Stimulated activated naive CD4-positive, alpha-beta T cell (primary cell): ENCODE measurements at places on chromosomes 16 and 17.
A peak's percentile ranks its signal among the peaks of the same experiment; 100 is the strongest.

- no peak for DNase-seq
Observed at GRCh38 chr16:83928341-83929055, 24.5 kb upstream of the OSGIN1 start.

GRCh38 chr17:61451538-61452300 lies 503 bp upstream of the TBX4 start:
- no peak for DNase-seq

GRCh38 chr17:37614391-37614790 lies 5.2 kb upstream of the SYNRG start:
- DNase-seq, result no peak

DNA sequence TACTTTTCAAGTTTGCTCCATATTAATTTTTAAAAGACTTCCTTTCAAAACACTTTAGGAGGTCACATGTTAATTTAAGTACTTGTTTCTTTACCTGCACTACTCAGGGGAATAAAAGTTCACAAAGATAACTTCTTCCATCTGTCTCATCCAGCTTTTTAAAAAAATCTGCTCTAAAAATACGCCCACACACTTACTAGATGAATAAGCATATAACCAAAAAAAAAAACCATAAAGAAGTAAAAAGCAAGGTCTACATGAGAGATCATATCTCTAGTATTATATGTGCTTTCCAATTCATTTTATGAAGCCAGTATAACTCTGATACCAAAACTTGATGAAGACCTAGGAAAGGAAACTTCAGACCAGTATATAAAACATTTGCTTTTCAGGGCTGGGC lies 17.2 kb downstream of the SKAP1 start:
- DNase-seq, result no peak

- peak; percentile 28 for DNase-seq
Observed at GRCh38 chr16:23434380-23434779, 18.6 kb downstream of the COG7 start.

DNA sequence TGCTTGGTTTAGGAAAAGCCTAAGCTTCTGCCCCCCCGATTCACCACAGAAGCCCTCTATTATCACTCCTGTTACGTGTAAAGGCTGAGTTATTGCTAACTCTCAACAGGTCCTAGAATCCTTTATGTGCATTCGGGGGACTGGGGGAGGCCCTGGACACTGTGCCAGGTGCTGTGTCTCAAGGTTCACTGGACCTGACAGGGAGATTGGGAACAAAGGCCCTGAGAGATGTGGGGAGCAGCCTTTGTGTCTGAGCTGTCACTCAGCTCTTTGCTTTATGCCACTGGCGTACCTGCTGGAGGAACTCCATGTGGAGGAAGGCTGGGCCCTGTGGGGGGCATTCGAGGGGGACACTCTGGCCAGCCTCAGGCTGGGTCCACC lies 65.9 kb downstream of the METRNL start:
- no peak for DNase-seq

GRCh38 chr17:5481451-5481850 lies 4.5 kb downstream of the DERL2 start:
- no peak for DNase-seq

GRCh38 chr16:283033-283805 lies at the start of gene PDIA2:
TSS of gene PDIA2 (plus strand) at chr16:283164. CDS start at chr16:283170, 6 bp downstream.
- no peak for DNase-seq

GRCh38 chr16:7086822-7087616 lies 245.6 kb upstream of the RBFOX1 start:
- DNase-seq, result no peak

GRCh38 chr16:63652091-63652490 lies 1469.8 kb downstream of the CDH11 start:
- DNase-seq, result no peak

GRCh38 chr17:1362065-1362848 lies 37.8 kb downstream of the YWHAE start:
- peak; percentile 28 for DNase-seq

- DNase-seq, result no peak
Observed at GRCh38 chr17:55416000-55416399, 5.6 kb downstream of the MMD start.

- no peak for DNase-seq
Observed at GRCh38 chr17:50259477-50260324, 14.6 kb upstream of the TMEM92 start.

DNA sequence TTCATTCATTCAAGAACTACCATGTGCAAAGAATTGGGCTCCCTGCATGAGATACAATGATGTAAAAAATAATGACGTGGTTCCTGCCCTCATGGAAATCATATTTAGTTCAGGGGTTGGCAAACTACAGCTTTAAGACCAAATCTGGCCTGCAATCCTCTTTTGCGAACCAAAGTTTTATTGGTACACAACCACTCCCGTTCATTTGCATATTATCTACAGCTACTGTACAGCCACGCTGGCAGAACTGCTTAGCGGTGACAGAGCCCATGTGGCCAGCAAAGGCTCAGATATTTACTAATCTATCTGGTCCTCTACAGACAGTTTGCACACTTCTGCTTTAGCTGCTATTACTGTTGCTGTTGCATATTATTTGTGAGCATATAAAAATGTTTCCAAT lies 167.7 kb downstream of the XYLT1 start:
- no peak for DNase-seq

DNA sequence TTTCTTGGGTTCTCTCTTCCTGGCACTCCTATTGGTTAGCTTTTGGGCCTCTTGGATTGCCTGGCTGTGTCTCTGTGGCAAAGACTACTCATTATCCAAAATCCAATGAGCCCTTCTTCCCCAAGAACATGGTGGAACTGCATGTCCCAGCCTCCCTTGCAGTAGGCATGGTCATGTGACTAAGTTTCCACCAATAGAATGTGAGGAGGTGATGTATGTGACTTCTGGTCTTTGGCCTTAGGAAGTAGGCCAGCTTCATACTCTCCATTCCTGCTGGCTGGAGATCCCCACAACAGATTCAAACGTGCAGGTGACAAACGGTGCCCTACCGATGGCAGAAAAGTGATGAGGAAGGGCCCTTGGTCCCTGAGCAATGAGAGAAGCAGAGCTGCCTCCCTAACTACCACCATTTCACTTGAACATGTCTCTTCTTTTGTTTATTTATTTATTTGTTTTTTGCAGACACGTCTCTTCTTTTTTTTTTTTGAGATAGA lies 17.3 kb upstream of the SPN start:
- DNase-seq, result no peak

GRCh38 chr17:18985475-18985874 lies 19.1 kb downstream of the FAM83G start:
- DNase-seq, result no peak

DNA sequence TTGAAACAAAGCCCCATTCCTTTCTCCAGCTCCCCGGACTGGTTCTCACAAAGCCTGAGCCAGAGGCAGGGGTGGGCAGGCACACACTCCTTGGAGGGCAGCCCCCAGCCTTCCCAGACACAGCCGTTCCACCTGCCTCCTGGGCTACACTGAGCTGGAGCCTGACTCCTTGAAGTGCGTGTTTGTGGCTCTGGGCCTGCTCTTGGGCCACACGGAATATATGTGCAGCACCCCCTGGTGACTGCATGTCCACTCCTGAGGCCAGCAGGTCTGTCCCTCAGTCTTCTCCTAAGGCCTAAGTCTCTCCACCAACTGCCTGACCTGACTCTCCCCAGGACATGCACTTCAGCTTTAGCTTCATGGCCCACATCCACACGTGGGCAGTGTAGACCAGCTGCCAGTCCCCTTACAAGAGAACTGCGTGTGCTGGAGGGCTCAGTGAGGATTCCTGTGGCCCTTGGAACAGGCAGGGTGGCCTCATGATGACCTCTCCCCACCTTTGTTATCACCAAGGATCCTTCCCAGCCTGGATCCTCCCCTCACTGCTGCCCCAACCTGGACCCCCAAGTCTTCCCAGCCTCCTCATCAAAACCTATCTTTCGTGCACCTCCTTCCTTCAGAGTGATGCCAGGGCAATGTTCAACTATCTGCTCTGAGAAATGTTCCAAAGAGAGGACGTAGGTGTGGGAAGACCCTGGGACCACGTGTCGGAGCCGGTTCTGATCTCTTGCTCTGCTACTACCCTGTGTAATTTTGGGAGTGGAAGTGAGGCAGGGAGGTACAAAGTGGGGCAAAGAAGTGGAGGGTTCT lies 12.4 kb upstream of the SLC6A2 start:
- DNase-seq, result no peak

DNA sequence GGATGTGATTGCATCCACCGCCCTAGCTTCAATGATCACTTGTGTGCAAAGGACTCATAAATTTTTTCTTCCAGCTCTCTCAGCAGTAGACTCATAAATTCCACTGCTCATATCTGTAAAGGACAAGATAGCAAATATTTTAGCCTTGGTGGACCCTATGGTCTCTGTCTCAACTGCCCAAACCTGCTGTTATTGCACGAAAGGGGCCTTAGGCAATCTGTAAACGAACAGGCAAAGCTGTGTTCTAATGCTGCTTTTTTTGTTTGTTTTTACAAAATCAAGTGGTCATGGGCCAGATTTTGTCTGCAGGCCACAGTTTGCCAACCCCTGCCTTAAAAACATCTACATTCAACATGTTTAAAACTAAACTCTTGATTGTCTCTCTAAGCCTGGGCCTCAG lies 34.1 kb downstream of the FAM20A start:
- DNase-seq, result no peak

- peak; percentile 71 for DNase-seq
Observed at GRCh38 chr17:17812211-17813054, 24.4 kb downstream of the SREBF1 start.

- DNase-seq, result no peak
Observed at GRCh38 chr17:238071-238963, 56.9 kb upstream of the DOC2B start.

DNA sequence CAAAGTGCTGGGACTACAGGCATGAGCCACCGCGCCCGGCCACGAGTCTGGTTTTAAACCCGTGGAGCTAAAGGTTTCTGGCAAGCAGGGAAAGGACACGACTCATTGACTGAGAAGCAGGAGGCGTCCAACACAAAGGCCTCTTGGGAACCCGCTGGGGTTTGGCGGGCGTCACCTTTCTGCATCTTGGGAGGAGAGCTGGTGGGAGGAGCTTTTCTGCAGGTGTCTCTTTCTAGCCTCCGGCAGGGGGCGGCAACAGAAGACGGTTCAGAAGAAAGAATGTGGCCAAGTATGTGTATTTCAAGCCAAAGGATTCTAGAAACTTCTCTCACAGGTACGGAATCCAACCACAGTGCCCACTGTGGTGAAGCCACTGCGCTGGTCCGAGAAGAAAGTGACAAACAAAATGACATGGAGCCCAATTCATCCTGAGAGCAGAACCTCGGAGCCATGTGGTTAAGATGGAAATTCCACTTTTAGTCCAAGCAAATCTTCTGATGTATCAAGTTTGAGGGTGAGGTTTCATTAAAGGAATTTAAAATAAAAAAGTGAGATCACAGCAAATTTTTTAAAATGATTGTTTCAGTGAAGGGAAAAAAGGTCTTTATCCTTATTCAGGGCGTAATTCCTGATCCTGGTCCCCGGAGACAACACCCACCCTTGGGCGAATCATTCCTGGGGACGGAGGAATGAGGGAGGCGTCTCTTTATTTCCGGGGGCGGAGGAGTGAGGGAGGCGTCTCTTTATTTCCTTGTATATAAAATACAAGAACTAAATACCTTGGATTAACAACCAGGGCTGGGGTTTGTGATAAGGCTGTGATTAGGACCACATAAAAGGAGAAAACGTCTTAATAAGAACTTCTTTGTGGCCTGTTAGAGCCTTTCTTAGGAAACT lies 97.6 kb downstream of the MRM3 start:
- DNase-seq, result peak; percentile 65

GRCh38 chr17:290626-291025 lies 62.0 kb downstream of the RPH3AL start:
- DNase-seq, result no peak

DNA sequence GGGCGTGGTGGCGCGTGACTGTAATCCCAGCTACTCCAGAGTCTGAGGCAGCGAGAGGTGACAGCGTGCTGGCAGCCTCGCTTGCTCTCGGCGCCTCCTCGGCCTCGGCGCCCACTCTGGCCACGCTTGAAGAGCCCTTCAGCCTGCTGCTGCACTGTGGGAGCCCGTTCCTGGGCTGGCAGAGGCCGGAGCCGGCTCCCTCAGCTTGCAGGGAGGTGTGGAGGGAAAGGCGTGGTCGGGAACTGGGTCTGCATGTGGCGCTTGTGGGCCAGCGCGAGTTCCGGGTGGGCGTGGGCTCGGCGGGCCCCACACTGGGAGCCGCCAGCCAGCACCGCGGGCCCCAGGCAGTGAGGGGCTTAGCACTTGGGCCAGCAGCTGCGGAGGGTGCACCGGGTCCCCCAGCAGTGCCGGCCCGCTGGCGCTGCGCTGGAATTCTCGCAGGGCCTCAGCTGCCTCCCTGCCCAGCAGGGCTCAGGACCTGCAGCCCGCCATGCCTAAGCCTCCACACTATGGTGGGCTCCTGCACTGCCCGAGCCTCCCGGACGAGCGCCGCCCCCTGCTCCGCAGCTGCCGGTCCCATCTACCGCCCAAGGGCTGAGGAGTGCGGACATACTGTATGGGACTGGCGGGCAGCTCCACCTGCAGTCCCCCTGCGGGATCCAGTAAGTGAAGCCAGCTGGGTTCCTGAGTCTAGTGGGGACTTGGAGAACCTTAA lies 1093.3 kb upstream of the CDH8 start:
- no peak for DNase-seq

- no peak for DNase-seq
Observed at GRCh38 chr16:26772503-26772902, 294.2 kb upstream of the C16orf82 start.

GRCh38 chr16:79721270-79721669 lies 120.7 kb upstream of the MAF start:
- DNase-seq, result no peak

DNA sequence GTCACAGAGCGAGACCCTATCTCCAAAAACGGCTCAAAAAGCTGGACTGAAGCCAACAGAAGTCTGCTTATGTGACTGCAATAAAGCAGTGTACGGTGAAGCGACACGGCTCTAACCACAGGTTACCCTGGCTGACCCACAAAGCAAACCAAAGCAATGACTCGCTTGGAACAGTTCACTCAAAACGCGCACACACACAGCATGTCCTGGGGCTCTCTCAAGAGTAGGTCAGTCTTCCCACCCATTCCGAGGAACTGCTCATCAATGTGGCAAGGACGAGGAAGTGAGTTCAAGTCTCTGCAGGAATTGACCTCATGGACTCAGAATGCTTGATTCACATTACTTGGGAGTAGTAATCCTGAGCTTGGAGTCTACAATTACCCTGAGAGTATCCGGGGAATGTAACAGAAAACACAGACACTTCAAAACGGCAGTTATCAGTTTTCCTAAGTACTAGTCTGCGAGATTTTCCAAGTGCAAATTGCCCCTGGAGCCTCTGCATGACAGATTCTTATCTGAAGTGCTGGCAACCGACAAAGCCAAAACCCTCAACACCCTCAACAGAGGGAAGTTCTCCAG lies 25.4 kb downstream of the PELP1 start:
- DNase-seq, result no peak

GRCh38 chr17:19762515-19762961 lies 14.4 kb upstream of the ALDH3A1 start:
- DNase-seq, result peak; percentile 41
